ENCODE measurements at places on chromosomes 11 and 22.

GRCh38 chr11:62599901-62600300, 1.8 kb downstream of the MTA2 start:
- no peak for DNase-seq

DNA sequence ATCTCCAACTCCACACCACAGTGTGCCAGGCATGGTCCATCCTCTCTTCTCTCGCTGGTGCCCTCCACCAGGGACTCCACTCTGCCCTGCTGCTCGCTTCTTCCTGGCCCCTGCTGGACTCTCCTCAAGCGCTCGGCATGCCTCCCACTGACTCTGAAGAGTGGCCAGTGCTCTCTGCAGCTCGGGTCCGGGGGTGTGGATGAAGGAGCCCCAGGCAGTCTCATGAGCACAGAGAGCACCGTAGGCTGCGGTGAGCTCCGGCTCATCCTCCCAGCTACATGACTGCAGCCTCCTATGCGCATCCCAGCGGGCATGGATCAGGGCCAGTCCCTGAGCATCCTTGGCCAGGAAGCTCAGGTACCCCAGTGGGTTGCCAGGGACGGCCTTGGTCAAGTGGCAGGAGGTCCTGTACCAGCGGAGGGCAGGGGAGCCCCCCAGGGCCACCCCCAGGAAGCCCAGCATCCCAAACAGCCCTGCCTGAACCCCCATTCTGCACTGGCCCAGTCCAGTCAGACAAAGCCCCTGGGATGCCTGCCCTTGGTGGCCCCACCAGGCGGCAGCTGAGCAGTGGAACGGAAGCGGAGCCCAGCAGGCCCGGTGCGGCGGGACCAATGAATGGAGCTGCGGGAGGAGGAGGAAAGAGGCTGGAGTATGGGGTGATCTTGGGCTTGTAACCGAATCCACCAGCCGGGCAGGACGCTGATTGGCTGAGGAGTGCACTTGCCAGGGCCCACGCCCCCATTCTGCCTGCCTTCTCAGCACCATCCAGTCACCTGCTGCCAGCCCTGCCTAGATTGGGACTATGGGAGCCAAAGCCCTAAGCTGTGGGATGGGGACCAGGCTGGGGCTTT, at the start of gene PLA2G3:
Gene PLA2G3, minus strand, starts transcription at position 643 of the 851 bp plus-strand sequence. Its CDS starts 154 bp downstream, at position 489.
- no peak for DNase-seq

GRCh38 chr11:95230810-95231126, 234 bp downstream of the SESN3 start:
- no peak for DNase-seq

DNA sequence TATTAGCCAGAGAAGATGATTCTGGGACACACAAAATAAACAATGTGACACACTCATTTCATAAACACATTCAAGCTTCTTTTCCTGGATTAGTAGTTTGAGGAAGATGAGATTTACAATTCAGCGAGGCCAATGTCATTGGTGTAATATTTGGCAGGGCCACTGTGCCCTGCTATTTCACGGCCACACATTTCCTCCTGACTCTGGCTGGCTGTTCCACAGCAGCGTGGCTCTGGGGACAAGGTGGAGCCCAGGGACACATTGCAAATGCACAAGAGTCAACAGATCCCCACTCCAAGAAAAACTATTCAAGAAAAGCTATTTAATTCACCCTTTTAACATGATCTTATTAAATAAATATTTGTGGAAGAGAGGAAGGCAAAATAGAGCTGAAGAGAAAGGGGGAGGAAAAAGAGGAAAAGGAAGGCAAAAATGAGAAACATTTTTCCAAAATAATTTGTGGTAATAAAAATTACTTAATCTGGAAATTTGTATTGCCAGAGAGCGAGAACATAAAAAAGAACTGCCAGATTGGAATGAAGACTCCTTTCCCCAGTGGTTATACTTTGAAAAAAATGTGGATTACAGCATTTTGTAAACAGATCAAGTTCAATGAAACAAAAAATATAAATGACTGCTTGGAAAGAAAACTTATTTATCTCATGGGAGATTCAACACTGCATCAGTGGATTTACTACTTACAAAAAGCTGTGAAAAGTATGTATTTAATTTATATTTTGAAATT, 27.1 kb downstream of the NXPE2 start:
- no peak for DNase-seq

DNA sequence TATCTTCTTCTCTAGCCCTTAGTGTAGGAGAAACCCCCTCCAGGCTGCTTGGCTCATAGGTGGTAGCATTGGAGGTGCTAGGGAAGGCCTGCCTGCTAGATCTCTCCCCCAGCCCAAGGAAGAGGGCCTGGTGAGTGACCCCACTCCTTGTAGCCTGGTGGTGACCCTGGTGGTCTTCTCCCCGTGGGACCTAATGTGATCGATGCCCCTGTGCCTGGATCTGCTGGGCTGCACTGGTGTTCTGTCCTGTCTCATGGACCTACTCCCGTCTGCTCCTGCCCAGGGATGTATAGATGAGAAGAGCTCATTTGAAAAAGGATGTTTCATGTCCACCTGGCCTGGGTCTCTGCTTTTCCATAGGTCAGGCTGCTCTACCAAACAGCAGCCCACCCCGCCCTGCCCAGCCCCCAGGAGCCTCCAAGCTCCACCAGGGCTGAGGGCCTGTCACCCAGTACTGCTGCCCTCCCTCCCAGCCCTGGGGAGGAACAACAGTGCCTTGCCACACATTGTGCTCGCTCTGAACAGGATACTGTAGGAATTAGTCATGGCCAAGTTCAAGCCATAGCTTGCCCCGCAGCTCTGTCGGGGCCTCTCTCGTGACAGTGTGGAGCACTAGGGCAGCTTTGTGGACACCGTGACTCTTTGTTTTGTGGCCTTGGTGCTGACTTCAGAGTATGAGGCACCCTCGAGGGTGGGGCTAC, 19.7 kb downstream of the SLC37A2 start:
- DNase-seq: no peak

DNA sequence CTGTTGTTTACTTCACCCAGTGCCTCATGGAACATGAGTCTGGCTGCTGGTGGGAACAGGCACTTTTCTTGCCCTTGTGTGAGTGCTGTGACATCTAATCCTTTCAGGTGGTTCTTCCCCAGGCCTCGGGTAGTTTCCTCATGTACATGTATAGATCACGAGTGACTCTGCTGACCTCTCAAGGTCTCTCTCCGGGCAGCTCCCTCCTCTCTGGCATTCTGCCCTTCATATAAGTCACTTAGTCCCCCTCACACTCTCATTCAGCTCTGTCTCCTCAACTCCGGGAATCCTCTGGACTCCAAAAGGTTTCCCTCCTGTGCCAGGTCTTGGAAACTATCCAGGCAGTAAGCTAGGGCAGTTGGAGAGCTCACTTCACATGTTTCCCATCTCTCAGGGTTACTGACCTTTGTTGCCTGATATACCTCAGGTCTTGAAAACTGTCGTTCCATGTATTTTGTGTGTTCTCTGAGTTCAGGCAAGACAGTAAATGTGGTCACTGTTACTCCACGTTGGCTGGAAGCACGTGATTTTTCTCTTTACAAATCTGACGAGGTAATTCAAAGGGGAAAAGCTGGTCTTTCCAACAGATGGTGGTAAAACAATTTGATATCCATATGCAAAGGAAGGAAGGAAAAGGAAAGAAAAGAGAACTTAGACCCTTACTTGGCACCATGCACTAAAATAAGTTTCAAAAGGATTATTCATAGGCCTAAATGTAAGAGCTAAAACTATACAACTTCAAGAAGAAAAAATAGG, 40.5 kb upstream of the PITPNB start:
- no peak for DNase-seq
